ENCODE measurements at places on chromosomes 3 and 15.

- no peaks in the 10 kb centered on the region for H3K4me1 ChIP-seq
- no peak overlapping the region for H3K27ac ChIP-seq
- no peak overlapping the region for H3K4me3 ChIP-seq
- no peak for DNase-seq
- no peaks in the 10 kb centered on the region for H3K27me3 ChIP-seq
- H3K36me3 ChIP-seq, result no peaks in the 10 kb centered on the region
Observed at GRCh38 chr3:80688814-80689213, 921.0 kb upstream of the ROBO1 start.

GRCh38 chr3:134854254-134854653 lies 59.2 kb downstream of the EPHB1 start:
- H3K4me1 ChIP-seq, result no peaks in the 10 kb centered on the region
- H3K4me3 ChIP-seq, result no peak overlapping the region
- no peak overlapping the region for H3K27ac ChIP-seq
- no peak for DNase-seq
- H3K36me3 ChIP-seq, result no peaks in the 10 kb centered on the region

DNA sequence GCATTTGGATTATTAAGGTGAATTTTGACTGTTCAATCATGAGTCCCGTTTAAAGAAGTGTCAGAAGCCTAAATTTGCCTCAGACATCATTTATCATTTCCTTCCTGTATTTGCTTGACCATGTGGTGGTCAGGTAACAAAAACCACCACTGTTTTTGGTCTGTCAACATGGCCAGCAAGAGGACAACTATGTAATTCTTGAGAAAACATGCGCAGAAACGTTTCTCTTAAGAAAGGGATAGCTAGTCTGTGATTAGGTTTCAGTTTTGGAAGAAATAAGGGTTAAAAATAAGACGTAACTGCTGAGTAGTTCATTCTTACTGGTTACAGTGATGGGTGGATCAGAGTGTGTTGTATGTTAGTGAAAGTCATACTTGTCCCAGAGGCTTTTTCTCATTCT lies 204.5 kb downstream of the AKAP13 start:
- no peaks in the 10 kb centered on the region for H3K36me3 ChIP-seq
- peaks cover 68% of the 10 kb centered on the region for H3K4me1 ChIP-seq
- no peaks in the 10 kb centered on the region for H3K27me3 ChIP-seq
- H3K27ac ChIP-seq, result no peak overlapping the region

DNA sequence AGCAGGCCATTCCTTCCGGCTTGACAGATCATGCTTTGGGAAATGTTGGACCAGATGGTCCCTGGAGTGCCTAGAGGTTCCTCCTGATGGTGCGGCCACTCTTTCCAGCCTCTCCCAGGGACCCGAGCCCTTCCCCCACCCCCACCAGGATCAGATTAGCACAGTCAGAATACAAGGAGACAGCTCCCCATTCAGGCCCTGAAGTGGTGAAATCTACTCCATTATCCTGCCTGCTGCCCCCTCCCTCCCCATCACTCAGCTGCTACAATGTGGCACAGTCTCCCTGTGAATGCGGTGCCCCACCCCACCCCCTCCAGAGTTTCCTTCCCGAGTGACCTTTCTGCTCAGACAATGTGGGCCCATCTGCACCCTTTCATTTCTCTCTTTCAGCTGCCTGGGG lies 29.4 kb downstream of the RNU5B-1 start:
- H3K27me3 ChIP-seq, result no peaks in the 10 kb centered on the region
- H3K27ac ChIP-seq, result no peak overlapping the region
- DNase-seq, result no peak

DNA sequence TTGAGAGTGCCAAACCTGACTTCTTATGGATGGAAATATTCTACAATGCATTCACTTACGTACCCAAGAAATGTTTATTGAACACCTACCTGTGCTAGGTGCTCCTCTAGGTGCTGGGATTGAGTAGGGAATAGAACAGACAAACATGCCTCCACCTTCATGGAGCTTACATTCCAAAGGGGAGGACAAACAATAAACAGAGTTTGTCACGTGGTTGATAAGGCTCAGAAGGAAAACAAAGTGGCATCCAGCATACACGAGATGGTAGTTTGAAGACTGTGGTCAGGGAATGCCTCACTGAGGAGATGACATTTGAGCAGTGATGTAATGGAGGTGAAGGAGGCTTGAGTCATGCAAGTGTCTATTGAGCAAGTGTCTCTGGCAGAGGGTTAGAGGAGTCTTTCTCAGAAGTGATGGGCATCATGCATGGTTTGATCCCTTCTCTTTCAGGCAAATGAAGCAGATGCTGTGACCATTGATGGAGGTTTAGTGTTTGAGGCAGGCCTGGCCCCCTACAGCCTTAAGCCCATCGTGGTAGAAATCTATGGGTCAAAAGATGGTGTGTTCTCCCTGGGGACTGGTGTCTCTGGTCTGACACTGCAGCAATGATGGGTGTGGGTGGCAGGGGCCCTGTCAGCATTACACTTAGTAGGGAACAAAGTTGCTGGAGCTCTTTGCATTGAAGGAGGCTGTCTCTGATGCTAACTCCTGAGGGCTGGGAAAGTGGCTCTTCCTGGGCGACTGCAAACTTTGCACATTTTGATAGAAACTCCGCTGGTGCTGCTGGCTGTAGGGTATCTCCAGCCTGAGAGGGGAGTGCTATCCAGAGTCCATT lies 29.7 kb upstream of the TOPBP1 start:
- H3K4me1 ChIP-seq, result no peaks in the 10 kb centered on the region
- no peak overlapping the region for H3K4me3 ChIP-seq
- H3K36me3 ChIP-seq, result no peaks in the 10 kb centered on the region
- DNase-seq, result no peak
- no peaks in the 10 kb centered on the region for H3K27me3 ChIP-seq
- H3K27ac ChIP-seq, result no peak overlapping the region

DNA sequence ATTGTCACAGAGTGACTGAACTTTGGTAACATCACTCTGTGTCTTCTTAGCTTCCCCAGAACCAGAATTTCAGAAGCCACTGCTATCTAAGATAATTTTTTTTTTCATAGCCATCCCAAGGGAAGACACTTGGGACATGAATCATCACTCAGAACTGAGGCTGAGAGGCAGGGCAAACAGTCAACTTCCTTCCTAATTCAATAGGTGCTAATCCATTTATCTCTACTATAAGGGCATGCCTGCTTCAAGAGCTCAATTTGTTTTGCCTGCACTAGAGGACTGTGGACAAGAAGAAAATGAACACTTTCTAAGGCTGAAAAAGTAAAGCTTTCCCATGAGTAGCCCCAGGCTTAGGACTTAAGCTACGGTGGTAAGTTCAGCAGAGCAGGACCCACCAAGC lies 56.7 kb upstream of the MYRIP start:
- H3K27me3 ChIP-seq, result no peaks in the 10 kb centered on the region
- H3K4me3 ChIP-seq, result no peak overlapping the region
- H3K36me3 ChIP-seq, result no peaks in the 10 kb centered on the region
- H3K27ac ChIP-seq, result no peak overlapping the region
- H3K4me1 ChIP-seq, result no peaks in the 10 kb centered on the region
- DNase-seq, result no peak

- H3K27me3 ChIP-seq, result no peaks in the 10 kb centered on the region
- H3K4me1 ChIP-seq, result no peaks in the 10 kb centered on the region
- no peak overlapping the region for H3K4me3 ChIP-seq
Observed at GRCh38 chr15:77554306-77555080, 78.2 kb downstream of the LINGO1 start.

GRCh38 chr15:43748376-43748775 lies 2.1 kb downstream of the PDIA3 start:
- no peaks in the 10 kb centered on the region for H3K27me3 ChIP-seq
- H3K27ac ChIP-seq, result no peak overlapping the region
- no peak for DNase-seq
- H3K36me3 ChIP-seq, result no peaks in the 10 kb centered on the region

- no peaks in the 10 kb centered on the region for H3K36me3 ChIP-seq
- no peak for DNase-seq
- H3K4me3 ChIP-seq, result no peak overlapping the region
- no peak overlapping the region for H3K27ac ChIP-seq
- no peaks in the 10 kb centered on the region for H3K4me1 ChIP-seq
- no peaks in the 10 kb centered on the region for H3K27me3 ChIP-seq
Observed at GRCh38 chr15:43968551-43968950, 141.7 kb downstream of the WDR76 start.

- H3K4me3 ChIP-seq, result no peak overlapping the region
- peaks cover 2% of the 10 kb centered on the region for H3K4me1 ChIP-seq
- no peaks in the 10 kb centered on the region for H3K36me3 ChIP-seq
- no peak for DNase-seq
Observed at GRCh38 chr3:33273628-33274027, 3.6 kb upstream of the FBXL2 start.

GRCh38 chr15:83108266-83109219 lies 1.1 kb downstream of the TM6SF1 start:
- no peaks in the 10 kb centered on the region for H3K36me3 ChIP-seq
- H3K4me3 ChIP-seq, result peak overlapping the region; percentile 89
- no peaks in the 10 kb centered on the region for H3K27me3 ChIP-seq

GRCh38 chr15:33526532-33526931 lies 215.8 kb downstream of the RYR3 start:
- no peaks in the 10 kb centered on the region for H3K27me3 ChIP-seq
- no peak overlapping the region for H3K27ac ChIP-seq
- no peaks in the 10 kb centered on the region for H3K4me1 ChIP-seq
- peaks cover 3% of the 10 kb centered on the region for H3K36me3 ChIP-seq
- H3K4me3 ChIP-seq, result no peak overlapping the region
- no peak for DNase-seq

DNA sequence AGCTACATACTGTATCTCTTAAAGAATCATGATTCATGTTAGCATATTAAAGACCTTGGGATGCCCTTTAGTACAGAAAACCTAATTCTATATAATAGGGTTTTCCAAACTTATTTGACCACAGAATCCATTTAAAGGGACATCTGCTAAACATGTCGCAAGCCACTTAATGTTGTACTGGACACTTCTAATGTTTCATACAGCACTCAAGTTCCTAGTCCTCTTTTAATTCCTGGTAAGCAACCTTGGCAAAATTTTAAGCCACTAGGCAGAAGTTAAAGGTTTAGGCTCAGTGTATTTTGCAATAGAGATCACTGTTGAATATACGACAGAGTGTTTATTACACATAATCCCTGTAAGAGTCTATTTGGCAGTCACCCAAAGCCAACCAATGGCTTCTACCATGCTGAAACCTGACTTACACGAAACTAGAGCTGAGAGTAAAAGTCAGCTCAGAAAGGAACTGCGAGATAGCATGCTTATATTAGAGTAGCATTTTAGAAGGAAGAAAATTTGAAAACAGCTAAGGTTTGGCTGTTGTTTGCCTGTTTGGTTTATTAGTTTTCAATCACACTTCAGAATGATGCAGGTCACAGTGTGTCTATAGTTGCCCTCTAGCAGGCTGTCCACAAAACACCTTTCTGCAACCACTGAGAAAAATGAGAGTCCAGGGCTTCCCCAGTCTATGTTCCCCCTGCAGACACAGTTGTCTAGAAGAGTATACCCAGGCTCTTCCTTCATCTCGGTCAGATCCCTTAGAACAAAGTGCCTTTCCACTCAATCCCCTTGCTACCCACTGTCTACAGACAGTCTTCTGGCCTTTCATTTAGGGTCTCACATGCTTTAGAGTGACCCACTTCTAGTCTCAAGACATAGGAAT lies 104.4 kb downstream of the FMN1 start:
- no peaks in the 10 kb centered on the region for H3K4me1 ChIP-seq
- H3K27me3 ChIP-seq, result no peaks in the 10 kb centered on the region
- H3K36me3 ChIP-seq, result no peaks in the 10 kb centered on the region
- H3K27ac ChIP-seq, result no peak overlapping the region
- no peak for DNase-seq

DNA sequence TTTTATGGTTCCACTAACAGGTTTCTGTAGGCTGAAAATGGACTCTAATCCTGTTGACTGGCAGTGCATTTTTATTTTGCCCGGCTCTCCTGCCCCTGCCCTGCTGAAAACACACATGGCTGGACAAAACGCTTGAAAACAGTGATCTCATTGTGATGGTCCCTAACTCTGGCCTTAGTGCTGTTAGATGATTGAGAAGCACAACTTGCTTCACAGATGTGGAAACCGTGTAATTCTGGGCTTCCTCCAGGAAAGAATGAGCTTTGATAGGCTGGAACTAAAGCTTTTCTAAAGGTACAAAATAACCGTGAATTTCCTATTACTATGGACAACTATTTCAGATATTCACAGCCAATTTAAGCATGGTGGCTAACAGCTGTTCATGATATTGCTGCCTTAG lies 121.4 kb downstream of the VGLL3 start:
- DNase-seq, result no peak
- H3K4me1 ChIP-seq, result no peaks in the 10 kb centered on the region
- no peaks in the 10 kb centered on the region for H3K36me3 ChIP-seq
- no peak overlapping the region for H3K27ac ChIP-seq

DNA sequence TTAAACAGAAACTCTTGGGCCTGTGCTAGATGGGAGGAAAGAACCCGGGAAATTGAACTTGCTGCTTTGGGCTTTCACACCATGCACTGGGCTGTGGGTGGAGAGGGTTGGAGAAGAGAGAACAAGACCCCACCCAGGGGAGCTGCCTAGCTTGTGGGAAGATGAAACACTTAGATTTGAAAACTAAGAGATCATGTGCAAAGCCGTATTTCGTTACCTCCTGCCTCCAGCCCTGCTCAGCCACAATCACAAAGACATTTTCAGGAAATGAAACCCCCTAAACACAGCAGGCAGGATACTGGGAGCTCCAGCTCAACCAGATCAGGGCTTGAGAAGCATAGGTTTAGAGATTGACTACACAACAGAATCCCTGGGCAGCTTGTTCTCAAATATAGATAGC lies 183.0 kb upstream of the C2CD4B start:
- H3K36me3 ChIP-seq, result no peaks in the 10 kb centered on the region
- no peaks in the 10 kb centered on the region for H3K4me1 ChIP-seq
- no peaks in the 10 kb centered on the region for H3K27me3 ChIP-seq
- no peak overlapping the region for H3K4me3 ChIP-seq

- no peaks in the 10 kb centered on the region for H3K36me3 ChIP-seq
- no peaks in the 10 kb centered on the region for H3K27me3 ChIP-seq
- H3K4me3 ChIP-seq, result no peak overlapping the region
- DNase-seq, result no peak
Observed at GRCh38 chr3:184663756-184664155, 48.1 kb downstream of the MAGEF1 start.

- no peaks in the 10 kb centered on the region for H3K36me3 ChIP-seq
- H3K4me1 ChIP-seq, result no peaks in the 10 kb centered on the region
- H3K4me3 ChIP-seq, result no peak overlapping the region
- H3K27ac ChIP-seq, result no peak overlapping the region
- no peak for DNase-seq
Observed at GRCh38 chr15:32981536-32981935, 213.0 kb downstream of the FMN1 start.

DNA sequence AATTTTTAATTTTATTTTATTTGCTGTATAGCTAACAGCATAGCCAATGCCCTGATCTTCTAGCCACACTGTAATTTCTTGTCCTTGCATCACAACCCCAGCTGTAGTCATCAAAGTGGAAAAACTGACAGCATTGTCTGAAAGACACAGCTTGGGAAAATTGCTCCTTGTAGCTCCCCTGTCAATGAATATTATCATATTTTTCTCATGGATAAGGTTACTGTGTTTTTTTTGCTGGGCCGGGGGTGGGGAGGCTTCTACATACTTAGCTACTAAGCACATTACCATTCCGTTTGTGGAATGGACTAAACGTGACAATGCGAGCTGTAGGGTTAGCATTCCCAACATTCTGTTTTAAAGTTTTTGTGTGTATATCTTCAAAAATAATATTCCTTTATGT lies 381.3 kb downstream of the TIGIT start:
- H3K27ac ChIP-seq, result no peak overlapping the region
- H3K27me3 ChIP-seq, result no peaks in the 10 kb centered on the region
- DNase-seq, result no peak
- no peak overlapping the region for H3K4me3 ChIP-seq
- no peaks in the 10 kb centered on the region for H3K4me1 ChIP-seq

GRCh38 chr3:174477491-174477890 lies 381.6 kb upstream of the NAALADL2 start:
- no peaks in the 10 kb centered on the region for H3K4me1 ChIP-seq
- H3K4me3 ChIP-seq, result no peak overlapping the region
- H3K36me3 ChIP-seq, result no peaks in the 10 kb centered on the region
- DNase-seq, result no peak
- H3K27ac ChIP-seq, result no peak overlapping the region
